ENCODE measurements at places on chromosomes 3 and 15.

DNA sequence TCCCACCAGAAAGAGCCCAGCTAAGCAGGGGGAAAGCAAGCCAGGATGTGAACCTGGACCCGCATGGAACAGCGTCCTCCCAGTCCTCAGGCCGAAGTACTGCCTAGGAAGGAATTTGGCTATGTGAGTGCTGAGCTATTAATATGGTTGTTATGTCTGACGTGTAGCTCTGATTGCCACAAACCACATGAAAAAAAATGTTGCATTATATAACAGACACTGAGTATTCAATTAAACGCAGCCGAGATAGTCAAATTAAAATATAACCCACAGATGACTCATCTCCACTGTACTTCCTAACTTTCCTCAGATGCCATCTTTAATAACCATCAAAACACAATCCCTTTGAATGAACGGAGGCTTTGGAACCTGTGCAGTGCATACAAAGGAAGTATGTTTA is 111.1 kb downstream of the GABRB3 start:
- no peak for DNase-seq

DNA sequence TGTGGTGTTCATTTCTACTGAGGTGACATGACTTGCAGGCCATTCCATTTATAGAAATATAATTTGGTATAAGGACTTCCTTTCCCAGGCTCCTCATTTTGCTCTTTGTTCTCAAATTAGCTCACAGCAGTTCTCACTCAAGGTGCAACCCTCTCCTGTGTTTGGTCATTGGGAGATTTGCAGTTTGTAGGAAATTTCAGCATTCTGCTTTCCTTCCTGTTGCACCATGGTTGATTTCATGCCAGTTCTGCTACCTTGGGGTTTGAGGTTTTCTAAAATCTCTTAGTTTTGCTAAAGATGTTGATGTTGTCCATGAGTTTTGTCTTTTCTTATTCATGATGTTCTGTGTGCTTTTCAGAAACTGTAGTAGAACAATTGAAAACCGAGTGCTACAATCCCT is 65.7 kb upstream of the PROK2 start:
- DNase-seq, result no peak

- DNase-seq, result peak; percentile 53
These were observed 340.9 kb upstream of the NR2E3 start for GRCh38 chr15:71469413-71469812.

DNA sequence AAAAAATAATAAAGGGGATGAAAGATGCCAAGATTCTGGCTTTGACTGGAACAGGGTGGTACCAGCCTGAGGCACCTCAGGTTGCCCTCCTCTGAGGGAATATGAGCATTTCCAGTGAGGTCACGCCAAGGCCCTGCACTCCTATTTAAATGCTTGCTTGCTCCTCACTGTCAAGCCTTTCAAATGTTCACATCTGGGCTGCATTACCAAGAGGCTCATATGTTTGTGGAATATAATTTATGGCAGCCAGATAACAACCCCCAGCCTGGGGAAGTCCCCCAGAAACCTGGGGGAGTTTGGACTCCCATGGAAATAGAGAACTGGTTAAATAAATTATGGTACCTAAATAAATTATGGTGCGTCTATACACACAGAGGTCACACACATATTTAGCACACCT is 88.4 kb downstream of the FRMD4B start:
- no peak for DNase-seq

DNA sequence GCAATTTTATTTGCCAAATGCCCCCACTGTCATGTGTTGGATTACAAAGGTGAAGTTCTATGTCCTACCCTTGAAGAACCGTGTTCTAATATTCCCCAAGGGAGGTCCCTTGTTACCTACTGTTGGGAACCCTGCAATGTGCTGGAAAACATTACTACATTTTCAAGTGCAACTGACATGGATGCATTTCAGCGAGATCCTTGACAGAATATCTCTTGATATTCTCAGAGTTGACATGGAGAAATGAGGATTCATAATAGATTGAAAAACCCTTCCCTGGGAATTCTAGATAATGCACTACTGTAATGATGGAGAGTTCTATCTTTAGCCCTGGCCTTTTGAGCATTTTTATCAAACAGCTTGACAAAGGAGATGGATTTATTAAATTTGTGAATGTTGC is 397.4 kb downstream of the FEZF2 start:
- DNase-seq, result no peak

DNA sequence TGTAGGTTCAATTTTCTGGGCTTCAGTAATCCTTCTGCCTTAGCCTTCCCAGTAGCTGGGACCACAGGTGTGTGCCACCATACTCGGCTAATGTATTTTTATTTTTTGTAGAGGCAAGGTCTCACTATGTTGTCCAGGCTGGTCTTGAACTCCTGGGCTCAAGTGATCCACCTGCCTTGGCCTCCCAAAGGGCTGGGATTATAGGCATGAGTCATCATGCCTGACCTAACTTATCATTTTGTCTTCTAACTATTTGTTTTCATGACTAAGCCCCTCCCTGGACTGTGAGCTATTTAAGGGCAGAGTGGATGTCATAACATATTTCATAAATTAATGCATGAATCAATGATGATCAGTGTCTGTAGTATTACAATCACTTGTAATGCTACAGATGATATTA is 56.1 kb upstream of the PIAS1 start:
- DNase-seq, result peak; percentile 16

- no peak for DNase-seq
These were observed 424.3 kb upstream of the ATP10A start for GRCh38 chr15:26287381-26287780.

DNA sequence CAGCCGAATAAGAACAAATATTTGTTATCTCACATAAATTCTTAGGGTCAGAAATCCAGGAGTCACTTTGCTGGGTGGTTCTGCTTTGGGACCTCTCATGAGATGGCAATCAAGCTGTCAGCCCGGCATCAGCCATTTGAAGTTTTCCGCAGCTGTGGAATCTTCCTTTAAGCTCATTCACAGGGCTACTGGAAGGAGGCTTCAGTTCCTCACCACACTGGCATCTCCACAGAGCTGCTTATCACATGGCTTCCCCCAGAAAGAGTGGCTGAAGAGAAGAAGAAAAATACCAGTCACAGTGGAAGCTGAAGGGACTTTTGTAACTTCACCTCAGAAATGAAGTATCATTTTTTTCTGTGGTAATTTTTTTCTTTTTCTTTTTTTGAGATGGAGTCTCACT is 267.7 kb downstream of the CHL1 start:
- DNase-seq, result no peak

- no peak for DNase-seq
These were observed 201.7 kb upstream of the SLC2A2 start for GRCh38 chr3:171228240-171228639.

DNA sequence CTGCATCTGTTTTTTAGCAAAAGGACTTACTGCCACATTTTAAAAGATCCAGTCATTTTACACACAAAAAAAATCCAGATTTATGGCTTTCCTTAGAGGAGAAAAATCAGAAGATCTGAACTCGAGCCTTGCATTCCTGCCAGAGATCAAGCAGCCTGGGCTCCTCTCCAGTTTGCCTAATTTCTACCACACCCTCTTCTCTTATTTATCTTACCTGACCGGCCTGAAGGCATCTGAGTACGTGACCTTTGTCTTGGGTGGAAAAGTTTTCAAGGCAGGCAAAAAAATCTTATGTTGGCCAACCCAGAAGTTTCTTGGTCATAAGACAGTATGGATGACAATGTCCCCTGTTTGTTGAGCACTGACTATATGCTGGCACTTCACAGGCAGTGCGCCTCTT is 60.3 kb downstream of the CHRD start:
- DNase-seq, result no peak

DNA sequence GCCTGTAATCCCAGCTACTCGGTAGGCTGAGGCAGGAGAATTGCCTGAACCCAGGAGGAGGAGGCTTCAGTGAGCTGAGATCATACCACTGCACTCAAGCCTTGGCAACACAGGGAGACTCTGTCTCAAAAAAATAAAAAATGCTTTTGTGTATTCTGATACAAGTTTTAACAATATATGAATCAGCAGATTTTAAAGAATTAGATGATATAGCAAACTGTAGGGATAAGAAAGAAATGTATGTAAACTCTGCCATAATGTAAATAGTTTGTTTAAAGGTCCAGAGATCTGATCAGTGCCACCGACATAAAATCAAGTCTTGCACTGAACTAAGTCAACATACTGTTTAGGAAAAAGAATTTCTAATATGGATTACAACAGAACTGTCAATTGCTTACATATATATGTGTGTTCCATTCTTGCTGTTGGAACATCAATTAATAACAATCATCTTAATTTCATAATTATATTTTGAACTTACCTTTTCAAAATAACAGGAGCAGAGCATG is 208.3 kb downstream of the NEK10 start:
- no peak for DNase-seq

GRCh38 chr15:64854526-64854925 is 12.8 kb downstream of the PLEKHO2 start:
- no peak for DNase-seq

GRCh38 chr3:126028096-126028495 is 55.8 kb downstream of the SLC41A3 start:
- no peak for DNase-seq

- DNase-seq, result no peak
These were observed 9.5 kb downstream of the PAK2 start for GRCh38 chr3:196749125-196749524.

DNA sequence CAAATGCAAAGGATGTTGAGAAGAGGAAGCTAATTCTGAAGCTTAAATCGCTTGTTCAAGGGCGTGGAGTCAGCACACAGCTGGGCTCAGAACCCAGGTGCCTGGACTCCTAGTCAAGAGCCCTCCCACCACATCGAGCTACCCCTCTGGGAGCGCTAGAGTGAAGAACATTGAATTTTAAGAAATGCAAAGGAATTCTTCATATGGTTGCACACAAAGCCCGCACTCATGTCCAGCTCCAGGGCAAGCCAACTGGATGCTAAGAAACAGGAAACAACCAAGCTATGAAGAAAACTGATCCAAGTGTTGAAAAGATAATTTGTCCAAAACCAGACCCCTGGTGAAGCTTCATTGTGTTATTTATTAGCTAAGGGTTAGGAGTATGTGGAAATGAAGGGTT is 122.3 kb downstream of the ALDH1A2 start:
- no peak for DNase-seq

DNA sequence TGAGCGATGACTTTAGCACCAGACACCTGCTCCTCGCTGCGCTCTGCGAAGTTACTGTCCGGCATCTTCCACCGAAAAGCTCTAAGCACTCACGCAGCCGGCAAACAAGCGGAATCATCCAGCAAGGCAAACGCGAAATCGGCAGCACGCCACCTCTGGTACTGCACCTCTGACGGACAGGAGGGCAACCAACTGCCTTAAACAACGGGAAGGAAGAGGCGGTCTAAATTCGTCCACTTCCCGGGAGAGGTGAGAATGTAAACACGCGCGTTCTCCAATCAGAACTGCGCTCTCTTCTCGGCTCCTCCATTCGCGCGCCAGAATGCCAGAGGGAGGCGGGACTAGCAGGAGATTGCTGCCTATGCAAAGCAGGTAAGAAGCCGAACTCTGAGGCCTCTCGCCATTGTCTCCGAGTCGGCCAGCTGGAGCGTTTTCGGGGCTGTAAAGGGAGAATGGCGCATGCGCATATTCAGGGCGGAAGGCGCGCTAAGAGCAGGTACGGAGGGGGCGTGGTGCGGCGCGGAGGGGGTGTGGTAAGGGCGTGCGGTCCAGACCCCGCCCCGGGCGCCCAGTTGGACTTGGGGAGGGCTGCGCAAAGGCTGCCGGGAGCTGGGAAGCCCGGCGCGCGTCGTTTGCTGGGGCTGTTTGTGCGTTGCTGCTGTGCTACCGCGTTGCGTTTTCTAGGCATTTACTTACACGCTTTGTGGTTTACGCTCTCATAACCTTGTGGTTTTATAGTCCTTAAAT is at the start of the genes BTD and HACL1:
Gene BTD (plus strand): TSS at position 347 of the 747 bp plus-strand sequence. CDS start 33,695 bp downstream, outside the sequence.
Gene HACL1 (minus strand): TSS at position 171 of the 747 bp plus-strand sequence. CDS start 106 bp downstream, at position 65.
- peak; percentile 99 for DNase-seq

- no peak for DNase-seq
These were observed 46.2 kb upstream of the PPP4R2 start for GRCh38 chr3:72950372-72950771.

Data from GM04504 (cell line).